ENCODE measurements at places on chromosomes 1 and 21.

GRCh38 chr1:173268261-173268660 lies 61.1 kb upstream of the TNFSF4 start:
- no peak for DNase-seq

DNA sequence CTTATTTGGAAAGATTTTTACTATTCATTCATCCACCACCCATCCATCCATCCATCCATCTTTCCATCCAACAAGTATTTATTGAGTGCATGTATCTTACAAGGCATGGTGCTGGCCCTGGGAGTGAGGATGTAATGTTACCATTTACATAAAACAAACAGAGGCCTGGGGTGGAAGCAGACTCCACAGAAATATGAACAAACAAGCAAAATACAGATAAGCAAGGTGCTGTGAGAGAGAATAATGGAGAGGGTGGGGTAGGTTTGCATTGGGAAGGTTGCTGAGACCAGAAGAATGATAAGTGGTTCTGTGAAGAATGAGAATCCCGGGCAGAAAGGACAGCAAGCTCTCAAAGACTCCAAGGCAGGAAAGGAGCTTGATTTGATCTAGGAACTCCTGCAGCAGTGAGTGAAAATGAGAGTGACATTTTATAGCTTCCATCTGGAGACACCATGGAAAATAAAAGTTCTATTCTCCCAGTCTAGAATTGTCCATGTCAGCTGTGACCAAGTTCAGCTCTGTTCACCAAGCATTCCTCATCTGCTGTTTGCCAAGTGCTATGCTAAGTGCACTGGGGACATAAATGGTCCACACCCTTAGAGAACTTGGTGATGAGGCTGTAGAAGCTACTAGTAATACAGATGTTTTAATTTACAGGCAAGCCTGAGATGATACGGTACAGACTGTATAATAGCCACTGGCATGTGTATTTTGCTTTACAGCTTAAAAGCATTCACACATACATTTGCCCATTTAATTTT lies 75.3 kb downstream of the PEX14 start:
- no peak for DNase-seq

DNA sequence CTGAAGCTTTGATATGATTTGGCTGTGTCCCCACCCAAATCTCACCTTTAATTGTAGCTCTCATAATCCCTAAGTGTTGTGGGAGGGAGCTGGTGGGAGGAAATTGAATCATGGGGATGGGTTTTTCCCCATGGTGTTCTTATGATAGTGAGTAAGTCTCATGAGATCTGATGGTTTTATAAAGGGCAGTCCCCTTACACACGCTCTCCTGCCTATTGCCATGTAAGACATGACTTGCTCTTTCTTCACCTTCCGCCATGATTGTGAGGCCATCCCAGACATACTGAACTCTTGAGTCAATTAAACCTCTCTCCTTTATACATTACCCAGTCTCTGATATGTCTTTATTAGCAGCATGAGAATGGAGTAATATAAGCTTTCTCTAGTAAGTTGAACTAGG lies 261.9 kb downstream of the HLX start:
- no peak for DNase-seq

- peak; percentile 99 for DNase-seq
These were observed 180.0 kb downstream of the ETS2 start for GRCh38 chr21:38985568-38986378.

DNA sequence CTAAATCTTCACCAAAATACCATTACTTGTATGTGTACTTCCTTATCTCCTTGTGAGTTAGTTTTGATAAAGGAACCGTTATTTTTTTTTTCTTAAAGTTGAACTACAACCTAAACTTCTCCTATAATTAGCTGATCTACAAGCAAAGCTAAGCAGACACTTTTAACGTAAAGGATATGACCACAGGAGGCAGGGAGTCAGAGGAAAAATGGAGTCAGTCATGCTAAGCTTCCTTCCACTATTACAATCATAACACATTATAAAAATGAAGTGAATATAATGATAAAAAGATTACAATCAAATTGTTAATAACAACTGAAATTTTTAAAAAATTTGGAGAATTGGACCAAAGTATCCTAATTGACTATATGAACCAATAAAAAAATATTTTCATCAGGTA lies 892.6 kb downstream of the KCNT2 start:
- DNase-seq = no peak

DNA sequence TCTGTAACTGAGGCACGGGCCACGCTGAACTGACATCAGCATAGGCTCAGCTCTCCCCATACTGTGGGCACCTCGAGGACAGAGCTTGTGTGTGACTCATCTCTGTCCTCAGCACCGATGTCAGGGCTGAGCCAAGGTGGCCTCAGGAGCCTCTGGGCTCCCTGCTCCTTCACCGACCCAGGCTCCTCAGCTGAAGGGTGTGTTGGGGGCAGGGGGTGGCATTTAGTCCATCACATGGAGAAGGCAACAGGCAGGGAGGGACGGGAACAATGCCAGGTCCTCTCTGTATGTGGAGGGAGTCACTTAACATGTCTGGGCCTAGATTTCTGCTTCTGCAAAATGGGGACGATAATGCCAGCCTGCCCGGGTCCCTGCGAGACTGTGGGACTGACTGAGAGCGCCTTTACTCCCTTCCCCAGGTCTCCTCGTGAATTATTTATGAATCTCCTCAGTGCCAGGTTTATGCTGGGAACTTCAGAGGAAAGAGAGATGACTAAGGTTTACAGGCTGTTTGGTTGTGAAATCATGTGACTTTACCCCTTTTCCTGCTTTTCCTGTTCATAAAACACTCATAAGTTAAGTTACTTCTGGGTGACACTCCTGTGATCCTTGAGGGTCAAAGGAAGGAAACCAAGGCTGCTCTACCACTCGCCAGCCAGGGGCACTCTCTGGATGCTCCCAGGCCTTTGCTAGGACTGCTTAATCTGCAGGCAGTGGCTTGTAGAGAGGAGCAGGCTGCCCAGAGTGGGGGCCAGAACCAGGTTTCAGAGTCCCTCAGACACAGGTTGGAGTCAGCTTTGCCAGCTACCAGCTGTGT lies 16.2 kb downstream of the TTC39A start:
- no peak for DNase-seq

GRCh38 chr1:19980314-19980713 lies 896 bp upstream of the PLA2G2A start:
- DNase-seq = no peak

GRCh38 chr21:37407719-37408420 lies 41.3 kb downstream of the DYRK1A start:
- no peak for DNase-seq

DNA sequence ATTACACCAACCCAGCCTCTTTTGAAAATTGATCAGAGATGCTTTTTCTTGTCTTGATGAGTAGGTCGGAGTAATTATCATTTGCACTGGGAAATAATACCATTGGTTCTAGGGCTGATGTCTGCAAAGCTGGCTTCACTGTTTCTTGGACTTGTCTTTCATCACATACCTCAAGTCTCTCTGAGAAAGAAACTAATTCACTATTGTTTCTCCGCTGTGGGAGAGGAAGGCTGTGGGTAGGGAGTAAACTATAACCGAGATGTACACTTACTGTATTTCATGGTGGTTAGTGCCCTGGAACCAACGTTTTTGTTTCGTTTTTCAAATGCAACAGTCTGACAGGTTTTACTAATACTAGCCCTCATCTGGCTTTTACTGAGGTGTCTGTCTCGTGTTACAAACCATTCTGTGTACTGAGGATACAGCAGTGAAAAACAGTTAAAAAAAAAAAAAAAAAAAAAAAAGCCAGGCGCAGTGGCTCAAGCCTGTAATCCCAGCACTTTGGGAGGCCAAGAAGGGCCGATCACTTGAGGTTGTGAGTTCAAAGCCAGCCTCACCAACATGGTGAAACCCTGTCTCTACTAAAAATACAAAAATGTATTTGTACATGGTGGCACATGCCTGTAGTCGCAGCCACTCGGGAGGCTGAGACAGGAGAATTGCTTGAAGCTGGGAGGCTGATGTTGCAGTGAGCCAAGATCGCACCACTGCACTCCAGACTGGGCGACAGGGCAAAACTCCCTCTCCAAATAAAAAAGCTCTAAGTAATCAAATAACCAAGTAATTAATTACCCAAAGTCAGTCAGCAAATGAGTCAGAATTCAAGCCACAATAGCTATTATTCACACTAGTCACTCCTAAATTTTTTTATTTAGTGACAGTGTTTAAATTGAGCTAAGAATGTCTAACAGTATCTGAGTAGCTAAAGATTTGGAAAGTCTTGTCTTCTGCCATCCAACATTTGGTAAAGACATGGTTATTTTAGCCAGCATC lies 23.3 kb downstream of the TOMM20 start:
- DNase-seq = no peak

- no peak for DNase-seq
These were observed 39.2 kb upstream of the SERBP1 start for GRCh38 chr1:67469431-67469830.

- no peak for DNase-seq
These were observed 95.5 kb downstream of the ERG start for GRCh38 chr21:38402795-38403194.

DNA sequence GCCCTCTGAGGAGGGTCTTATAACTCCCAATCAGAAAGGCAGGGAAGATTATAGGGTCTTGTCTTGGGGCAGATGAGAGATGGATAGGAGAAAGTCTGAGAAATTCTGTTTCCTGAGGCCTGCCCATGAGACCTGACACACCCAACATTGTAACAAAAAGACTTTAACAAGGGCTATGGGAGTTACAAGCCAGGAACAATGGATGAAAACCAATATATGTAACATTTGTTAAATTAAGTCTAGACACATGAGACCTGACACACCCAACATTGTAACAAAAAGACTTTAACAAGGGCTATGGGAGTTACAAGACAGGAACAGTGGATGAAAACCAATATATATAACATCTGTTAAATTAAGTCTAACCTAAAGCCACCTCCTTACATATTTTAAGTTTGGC lies 21.8 kb downstream of the NRDC start:
- no peak for DNase-seq

DNA sequence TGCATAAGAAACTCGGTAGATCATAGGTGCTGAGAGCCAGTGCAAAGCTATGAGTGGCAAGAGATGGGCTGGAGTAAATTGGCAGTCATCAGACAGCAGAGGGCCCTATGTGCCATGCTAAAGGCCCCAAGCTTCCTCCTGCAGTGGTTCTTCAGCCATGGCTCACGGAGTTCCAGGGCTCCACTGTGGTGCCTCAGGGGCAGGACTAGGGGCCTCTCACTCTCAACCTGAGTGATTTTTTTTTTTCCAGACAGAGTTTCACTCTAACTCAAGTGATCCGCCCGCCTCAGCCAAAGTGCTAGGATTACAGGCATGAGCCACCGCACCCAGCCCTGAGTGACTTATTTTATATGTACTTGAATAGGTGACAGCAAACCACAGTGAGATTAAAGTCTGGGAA lies 10.4 kb upstream of the GJA8 start:
- peak; percentile 27 for DNase-seq

DNA sequence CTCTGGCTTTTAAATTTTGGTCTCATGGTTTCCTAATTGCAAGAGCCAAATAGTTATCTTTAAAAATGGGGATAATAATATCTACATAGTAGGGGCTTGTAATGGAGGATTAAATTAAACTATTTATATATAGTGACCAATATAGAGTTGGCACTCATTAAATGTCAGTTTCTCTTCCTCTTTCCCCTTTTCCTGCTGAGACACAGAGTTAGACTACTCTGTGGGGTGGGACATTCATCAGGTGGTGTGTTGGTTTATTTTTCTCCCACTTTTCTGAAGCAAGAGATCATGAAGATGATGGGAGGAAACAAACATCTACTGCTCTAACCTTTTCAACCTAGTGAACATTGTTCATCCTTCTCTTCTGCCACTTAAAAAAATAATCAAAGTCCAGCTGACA lies 17.3 kb upstream of the RAP1A start:
- no peak for DNase-seq

DNA sequence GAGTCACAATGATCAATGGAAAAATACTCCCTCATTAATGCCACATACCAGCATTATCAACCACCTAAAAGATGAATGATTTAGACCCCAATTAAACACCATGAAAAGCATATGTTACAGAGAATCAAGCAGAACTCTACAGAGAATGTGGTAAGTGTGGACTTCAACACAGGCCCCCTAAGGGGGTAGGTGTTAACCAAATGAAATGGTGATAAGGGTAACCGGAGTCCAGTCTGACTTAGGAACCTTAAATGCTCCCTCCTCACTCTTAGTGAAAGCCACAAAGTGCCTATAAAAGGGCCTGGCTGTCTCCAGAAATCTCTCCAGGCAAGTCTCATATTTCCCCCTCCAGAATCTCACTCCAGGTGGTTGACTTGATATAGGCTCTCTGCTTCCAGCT lies 149.2 kb upstream of the FOXD3 start:
- no peak for DNase-seq

- no peak for DNase-seq
These were observed 183.6 kb upstream of the RAB4A start for GRCh38 chr1:229087339-229087738.

DNA sequence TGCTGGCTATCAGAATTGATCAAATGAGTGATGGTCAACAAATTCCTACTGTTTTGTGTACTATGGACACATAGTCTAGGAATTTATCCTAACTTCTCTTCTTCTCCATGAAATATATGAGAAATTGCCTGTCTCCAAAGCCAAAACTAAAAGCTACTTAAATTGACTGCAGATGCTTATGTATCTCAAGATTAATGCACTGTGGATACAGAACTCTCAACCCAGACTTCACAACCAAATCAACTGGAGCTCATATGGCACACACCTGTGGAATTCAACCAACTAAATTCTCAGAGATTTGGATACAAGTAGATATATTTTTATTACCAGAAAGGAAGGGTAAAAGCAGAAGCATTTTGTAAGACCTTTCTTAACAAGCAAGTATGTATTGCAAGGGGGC lies 566.1 kb downstream of the LTN1 start:
- DNase-seq = no peak

DNA sequence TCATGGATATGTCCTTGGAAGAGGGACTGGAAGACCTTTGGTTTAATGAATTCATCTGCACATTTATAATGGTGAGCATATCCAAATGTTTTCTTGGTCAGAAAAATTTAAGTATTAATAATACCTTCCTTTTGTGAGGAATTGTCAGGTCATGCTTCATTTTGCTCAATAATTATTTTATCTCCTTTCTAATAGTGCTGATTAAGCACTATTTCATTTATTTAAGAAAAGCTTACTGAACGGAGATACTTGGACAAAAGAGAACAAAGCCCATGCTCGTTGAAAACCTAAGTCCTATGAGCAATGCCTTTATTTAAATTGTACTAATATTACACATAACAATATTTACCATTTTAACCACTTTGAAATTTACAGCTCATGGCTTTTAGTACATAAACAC lies 281.5 kb downstream of the PDE4B start:
- no peak for DNase-seq

DNA sequence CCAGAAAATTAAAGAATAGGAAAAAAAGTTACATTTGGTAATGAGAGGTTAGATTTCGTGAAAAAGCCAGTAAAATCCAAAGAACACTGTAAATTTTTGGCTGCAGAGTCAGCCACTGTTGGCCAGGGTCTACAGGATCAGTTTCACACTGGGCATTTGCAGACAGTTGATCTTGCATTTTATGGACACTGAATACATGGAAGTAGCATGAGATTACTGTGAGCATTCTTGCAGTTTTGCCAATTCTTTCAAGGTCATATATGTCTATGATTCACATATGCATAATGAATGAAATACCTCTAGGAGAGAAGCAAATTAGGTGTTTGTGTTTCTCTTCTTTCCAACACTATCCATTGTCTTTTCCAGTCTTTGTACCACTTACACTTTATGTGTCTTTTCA lies 200.8 kb upstream of the DPYD start:
- DNase-seq = no peak
